ENCODE measurements at places on chromosomes 3 and 15.

DNA sequence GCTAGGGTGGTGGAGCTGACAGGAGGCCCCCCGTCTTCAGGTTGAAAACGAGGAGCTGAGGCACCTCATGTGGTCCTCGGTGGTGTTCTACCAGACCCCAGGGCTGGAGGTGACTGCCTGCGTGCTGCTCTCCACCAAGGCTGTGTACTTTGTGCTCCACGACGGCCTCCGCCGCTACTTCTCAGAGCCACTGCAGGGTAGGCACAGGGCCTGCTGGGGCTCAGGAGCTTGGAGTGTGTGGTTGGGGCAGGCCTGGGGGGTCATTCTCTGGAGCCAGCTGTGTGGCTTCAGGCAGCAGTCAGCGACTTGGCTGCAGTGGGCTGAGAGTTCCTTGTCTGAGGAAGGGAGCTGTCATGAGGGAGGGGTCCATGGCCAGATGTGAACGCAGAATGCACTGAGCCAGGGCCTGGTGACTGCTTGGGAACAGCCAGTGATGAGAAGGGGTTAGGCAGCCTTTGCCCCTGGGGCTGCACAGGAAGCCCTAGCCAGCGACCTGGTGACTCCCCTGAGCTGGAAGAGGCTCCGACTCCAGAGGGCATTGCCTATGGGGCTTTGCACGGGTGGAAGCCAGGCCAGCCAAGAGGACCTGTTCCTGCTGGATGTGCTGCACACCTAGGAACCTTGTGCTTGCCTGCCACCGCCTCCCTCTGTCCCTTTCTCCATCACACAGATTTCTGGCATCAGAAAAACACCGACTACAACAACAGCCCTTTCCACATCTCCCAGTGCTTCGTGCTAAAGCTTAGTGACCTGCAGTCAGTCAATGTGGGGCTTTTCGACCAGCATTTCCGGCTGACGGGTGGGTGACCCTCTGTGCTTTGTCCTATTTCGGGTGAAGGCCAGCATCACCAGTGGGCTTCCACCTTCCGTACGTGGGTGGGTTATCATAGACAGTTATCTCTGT lies 4.9 kb upstream of the STAB1 start:
- no peak for DNase-seq

DNA sequence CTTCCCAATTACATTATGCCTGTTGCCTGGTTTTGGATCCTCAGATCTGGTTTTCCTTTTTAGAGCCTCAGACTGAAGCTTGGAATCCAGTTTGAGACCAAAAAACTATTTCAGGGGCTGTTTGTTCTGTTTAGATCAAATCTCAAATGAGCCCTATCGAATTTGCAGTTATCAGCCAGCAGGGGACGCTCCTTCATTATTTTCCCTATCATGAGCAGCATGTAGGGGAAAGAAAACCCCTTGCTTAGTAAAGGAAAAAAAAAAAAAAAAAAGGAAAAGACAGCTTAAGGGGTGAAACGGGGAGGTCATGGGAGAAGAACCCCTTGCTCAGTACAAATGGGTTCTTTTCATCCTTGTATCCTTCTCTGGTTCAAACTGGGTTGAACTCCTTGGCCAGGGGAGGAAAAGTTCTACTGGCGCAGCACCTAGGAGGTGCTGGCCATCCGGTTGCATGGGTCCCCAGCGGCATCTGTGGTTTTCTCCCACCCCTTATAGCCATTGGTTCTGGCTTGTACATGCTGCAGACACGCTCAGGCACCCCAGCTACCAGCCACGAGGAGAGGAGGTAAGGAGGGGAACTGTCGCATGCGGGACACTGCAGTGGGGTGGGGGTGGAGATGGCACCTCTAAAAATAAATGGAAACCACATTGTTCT lies 1375.1 kb upstream of the ALCAM start:
- no peak for DNase-seq

DNA sequence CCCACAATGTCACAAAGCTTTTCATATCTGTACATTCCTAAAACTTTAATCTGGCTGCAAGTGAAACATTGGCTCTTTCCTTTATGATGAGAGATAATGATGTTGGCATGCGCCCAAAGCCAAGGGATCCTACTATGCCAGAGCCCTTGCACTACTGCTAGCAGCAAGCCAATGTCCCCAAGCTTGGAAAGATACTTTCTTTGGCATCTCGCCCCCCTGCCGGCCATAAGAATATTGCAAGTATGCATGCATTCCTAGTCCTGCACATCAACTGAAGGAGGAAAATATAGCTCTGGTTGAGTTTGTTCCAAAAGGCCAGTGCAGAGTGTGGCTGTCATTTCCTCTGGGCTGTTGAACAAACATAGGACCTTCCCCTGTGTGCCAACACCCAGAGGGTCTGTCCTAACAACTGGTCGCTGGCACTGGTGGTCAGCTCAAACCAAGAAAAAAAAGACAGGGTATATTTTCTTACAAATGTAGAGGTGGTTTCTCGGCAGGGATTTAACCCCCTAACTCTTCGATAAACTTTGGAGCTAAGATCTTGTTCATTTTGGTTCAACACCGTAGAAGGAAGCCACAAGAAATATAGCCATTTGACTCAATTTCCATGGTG lies 120.9 kb upstream of the ZBED2 start:
- no peak for DNase-seq

DNA sequence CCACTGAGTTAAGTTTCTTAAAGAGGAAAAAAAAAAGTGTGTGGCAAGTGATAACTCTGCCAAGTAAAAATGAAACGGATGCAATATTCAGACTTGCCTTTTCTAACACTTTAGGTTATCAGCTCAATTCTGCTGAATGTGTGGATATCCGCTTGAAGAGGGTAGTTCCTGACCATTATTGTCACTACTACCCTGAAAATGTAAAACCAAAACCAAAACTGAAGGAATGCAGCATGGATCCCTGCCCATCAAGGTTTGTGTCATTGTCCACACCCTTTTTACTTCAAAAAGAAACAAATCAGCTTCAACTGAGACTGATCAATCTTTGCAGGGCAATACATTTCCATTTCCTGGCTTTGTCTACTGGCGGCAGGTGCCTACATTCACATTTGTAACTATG lies 236.1 kb downstream of the ADAMTSL3 start:
- DNase-seq = no peak

DNA sequence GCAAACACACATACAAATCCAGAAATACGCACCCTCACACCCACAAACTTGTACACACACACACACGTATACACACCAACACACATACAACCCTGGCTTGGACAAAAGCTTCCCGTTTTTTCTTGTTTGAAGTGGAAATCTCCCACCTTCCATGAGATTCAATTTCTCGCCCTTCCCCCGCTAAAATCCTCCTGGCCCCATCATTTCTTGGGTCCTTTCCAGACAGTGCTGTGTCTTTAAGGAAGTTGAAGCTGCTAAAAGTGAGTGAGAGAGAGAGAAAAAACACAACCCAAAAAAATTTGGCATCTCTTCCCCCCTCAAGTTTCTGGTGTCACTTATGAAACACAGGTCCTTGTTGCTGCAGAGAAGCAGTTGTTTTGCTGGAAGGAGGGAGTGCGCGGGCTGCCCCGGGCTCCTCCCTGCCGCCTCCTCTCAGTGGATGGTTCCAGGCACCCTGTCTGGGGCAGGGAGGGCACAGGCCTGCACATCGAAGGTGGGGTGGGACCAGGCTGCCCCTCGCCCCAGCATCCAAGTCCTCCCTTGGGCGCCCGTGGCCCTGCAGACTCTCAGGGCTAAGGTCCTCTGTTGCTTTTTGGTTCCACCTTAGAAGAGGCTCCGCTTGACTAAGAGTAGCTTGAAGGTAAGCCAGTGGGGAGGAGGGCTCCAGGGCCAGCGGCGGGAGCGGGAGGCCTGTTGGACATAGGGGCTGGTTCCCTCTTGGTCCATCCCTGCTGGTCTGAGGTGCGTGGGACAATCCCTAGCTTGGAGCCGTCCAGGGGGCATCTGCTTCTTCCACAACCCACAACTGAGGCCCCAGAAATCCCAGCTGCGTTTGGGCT lies at the start of gene ISLR:
Gene ISLR (plus strand): TSS at position 331 of the 839 bp plus-strand sequence. CDS start 1,149 bp downstream, outside the sequence.
- DNase-seq = no peak

Measured in activated CD8-positive, alpha-beta memory T cell treated with anti-CD3 and anti-CD28 coated beads, Interleukin-2, amount 50 U/mL, for 48 hours (primary cell).